ENCODE measurements at places on chromosomes 7 and 10.

DNA sequence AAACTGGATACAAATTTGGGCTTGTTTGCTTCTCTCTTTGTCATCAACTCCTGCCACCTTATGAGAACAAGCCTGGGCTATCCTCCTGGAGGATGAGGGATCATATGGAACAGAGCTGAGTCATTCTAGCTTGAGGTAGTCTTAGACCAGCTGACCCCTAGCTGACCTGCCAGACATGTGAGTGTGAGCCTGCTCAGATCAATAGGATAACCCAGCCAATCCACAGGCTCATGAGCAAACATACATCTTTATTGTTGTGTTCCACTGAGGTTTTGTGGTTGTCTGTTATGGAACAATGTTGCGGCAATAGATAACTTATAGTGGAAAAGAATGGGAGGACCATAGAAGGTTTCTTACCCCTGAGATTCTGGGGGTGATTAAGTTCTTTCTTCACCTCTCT is 54.5 kb upstream of the FAM180A start:
- no peak for DNase-seq

DNA sequence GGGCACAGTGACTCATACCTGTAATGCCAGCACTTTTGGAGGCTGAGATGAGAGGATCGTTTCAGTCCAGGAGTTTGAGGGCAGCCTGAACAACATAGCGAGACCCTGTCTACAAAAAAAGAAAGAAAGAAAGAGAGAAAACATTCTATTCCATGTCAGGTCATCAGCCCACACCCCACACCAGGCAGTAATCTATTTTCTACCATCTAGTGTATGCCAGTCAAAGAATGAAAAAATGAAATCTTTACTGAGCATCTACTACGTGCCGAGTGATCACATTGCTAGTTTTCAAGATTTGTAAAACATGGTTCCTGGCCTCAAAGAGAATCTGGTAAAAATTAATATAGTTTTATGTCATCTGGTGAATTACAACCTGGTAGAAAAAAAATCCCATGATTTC is 3.1 kb upstream of the EPHB4 start:
- no peak for DNase-seq

DNA sequence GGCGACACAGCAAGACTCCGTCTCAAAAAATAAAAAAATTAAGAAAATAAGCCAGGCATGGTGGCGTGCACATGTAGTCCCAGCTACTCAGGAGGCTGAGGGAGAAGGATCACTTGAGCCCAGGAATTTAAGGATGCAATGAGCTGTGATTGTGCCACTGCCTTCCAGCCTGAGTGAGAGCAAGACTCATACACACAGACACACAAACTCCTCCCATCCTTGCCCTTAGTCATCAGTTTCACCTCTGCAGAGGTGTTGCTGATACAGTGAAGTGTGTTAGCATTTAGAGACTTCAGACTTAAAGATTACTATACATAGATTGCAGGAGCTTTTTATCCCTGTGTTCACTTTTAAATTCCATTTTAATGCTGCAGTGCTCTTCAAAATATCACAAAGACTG is 5.5 kb upstream of the H2AZ2 start:
- DNase-seq = no peak

DNA sequence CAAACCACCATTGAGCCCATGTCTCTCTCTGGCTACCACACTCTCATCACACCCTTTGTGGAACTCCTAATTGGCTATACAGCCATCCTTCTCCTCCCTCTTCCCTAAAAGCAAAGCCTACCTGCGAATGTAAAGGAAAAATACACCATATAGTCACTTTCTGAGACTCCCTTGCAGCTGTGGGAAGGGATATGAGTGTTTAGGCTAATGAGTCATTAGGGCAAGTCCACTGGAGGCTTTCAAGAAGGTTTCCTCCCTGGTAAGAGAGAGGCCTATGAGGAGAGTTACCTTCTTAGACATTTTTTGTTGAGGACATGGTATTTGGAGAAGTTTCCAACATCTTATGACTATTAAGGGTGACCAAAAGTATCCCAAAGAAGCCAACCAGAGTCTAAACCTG is 4.1 kb upstream of the TMEM243 start:
- no peak for DNase-seq

- no peak for DNase-seq
These were observed 560.1 kb upstream of the LRRTM3 start for GRCh38 chr10:66365686-66366085.

DNA sequence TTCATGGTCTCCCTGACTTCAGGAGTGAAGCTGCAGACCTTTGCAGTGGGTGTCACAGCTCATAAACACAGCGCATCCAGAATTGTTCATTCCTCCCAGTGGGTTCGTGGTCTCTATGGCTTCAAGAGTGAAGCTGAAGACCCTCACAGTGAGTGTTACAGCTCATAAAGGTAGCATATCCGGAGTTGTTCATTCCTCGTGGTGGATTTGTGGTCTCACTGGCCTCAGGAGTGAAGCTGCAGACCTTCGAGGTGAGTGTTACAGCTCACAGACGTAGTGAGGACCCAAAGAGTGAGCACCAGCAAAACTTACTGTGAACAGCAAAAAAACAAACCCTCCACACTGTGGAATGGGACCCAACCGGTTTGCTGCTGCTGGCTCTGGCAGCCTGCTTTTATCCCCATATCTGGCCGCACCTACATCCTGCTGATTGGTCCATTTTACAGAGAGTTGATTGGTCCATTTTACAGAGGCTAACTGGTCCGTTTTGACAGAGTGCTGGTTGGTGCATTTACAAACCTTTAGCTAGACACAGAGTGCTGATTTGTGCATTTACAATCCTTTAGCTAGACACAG is 308.8 kb downstream of the PTPRN2 start:
- DNase-seq = no peak

DNA sequence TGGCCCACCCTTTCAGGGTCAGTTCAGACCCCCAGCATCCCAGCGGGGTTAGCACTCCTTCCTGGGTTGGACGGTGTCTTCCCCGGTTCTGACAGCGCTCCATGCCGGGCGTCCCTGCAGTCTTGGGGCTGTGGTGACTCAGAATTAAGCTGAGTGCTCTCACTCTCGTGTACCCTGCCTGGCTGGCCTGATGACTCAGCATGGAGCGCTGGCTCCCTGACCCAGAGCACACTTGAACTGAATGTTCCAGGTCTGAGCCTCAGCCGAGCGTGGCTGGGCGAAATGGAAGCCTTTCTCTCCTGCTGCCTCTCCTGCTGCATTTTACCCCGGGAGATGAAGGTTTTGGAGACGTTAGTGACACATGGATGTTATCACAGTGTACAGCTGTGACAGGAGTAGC is 7.1 kb downstream of the BAG3 start:
- DNase-seq = no peak

DNA sequence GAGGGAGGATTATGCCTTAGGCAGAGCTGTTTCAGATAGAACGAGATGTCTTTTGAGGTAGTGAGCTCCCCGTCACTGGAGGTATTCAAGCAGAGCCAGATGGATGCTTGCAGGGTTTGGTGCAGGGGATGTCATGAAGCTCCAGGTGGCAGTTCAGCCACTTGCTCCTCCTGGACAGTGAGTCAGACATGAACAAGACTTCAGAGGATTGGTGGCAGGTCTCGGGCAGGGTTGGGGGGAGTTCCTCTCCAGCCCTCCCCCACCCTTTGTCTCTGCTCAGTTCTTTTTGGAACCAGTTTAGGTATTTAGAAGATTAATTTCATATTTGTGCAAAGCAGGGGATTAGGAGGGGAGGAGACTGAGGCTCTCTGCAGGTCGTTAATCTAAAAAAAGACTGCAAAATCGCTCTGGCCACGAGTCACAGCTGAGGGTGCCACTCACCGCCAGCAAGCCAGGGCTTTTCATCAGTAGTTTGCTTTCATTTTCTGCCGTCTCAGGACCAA is 21.5 kb upstream of the MYL10 start:
- DNase-seq = no peak

DNA sequence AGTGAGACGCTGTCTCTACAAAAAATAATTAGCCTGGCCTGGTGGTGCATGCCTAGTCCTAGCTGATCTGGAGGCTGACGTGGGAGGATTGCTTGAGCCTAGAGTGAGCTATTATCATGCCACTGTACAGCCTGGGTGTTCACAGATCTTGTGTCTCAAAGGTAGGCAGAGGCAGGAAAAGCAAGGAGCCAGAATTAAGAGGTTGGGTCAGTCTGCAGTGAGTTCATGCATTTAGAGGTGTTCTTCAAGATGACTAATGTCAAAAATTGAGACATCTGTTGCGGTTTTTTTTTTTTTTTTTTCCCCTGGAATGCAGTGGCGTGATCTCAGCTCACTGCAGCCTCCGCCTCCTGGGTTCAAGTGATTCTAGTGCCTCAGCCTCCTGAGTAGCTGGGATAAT is 5.4 kb downstream of the PPIA start:
- DNase-seq = no peak

DNA sequence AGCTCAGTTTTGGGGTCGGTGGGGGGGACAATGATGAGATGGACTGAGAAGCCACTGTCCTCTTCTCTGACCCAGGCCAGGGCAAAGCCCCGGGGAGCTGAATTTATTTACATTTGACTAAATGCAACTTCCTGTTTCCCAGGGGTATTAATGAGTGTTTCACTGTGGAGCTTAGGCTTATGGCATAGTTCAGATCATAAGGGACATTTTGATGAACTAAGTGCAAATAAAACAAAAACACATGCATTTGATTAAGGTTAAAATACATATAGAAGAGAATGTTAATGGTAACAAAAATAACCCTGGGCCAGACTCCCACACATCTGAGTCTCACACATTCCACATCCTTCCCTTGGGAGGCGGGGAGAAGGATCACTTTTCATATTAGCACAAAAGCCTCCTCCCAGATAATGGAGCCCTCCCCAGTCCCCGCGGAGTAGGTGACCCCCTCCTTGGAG is 320.6 kb downstream of the FRMD4A start:
- no peak for DNase-seq

- DNase-seq = peak; percentile 23
These were observed 934 bp downstream of the PRTFDC1 start for GRCh38 chr10:24951201-24952142.

GRCh38 chr7:41028580-41028979 is 674.3 kb downstream of the INHBA start:
- no peak for DNase-seq

- no peak for DNase-seq
These were observed 255.7 kb upstream of the DGKB start for GRCh38 chr7:15158141-15158810.

DNA sequence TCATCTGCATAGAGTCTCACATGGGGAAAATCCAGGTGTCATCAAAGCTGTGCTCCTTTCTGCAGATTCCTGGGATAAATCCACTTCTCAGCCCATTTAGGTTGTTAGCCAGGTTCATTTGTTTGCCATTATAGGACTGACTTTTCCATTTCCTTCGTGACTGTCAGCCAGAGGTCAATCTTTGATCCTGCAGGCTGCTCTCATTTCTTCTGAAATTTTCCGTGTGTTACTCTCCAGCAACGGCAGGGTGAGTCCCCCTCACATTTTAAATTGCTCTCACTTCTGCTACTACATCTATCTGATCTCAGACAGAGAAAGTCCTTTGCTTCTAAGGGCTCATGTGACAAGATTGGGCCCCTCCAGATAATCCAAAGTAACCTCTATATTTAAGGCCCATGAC is 150.7 kb upstream of the BET1 start:
- no peak for DNase-seq

- no peak for DNase-seq
These were observed 161.1 kb downstream of the PAXIP1 start for GRCh38 chr7:154841731-154842331.

GRCh38 chr7:94173436-94173835 is 169.3 kb upstream of the BET1 start:
- DNase-seq = no peak

Measured in WERI-Rb-1 (cell line).